ENCODE measurements at places on chromosomes 7 and 10.

- DNase-seq = no peak
Observed at GRCh38 chr10:70935631-70936030, 47.3 kb upstream of the PCBD1 start.

DNA sequence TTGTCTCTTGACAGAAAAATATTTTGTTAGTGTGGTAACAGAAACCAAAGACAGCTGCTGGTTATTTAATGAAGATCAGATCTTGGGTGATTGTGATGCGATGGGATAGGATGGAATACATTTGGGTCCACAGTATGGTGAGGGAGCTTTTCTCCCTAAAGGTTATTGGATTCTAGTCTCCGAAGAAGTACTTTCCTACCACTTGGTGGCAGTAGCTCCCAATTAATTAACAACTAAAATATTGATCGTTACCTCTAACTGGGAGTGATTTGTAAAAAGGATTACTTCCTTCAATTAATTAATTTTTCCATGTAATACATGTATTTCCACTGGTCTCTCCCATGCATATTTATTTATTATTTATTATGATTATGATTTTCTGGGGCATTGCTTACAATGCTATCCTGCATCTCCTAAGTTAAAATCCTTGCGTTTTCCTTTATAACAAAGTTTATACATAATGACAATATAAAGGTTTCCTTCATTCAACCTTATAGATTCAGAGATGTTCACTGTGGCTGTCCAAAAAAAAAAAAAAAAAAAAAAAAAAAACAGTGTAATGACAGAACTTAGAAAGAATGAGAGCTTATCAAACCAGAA is 25.6 kb downstream of the TMEM196 start:
- DNase-seq = peak; percentile 51

DNA sequence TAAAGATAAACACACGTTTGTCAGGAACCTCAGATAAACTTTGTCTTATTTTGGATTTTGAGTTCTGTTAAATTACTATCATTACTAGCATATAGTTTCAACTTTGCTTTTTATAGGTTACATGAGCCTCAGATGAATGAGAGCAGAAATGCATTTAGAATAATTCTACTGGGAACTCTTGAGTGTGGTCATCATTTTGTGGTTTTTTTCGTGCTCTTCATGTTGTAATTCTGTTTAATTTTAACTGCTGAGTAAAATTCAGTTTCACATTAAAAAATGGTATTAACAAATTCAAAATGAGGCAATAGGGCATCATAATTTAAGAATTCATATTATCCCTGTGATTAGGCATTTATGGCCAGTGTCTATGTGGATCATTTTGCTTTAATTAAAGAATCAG is 72.9 kb downstream of the GNAI1 start:
- DNase-seq = no peak

DNA sequence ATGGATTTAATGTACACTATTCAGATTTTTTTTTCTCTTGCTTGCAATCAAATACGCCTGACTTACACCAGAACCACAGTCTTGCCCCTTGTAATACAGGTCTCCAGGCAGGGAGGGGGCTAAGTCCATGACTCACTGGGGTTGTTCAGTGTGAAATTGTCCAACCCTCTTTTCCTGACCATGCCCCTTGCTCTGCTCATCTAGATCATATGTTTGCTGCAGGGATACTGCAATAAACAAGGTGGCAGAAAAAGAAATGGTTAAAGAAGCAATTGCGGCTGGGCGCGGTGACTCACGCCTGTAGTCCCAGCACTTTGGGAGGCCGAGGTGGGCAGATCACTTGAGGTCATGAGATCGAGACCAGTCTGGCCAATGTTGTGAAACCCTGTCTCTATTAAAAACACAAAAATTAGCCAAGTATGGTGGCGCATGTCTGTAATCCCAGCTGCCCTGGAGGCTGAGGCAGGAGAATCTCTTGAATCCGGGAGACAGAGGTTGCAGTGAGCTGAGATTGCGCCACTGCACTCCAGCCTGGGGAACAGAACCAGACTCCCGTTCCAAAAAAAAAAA is 85.5 kb downstream of the TMEM130 start:
- DNase-seq = no peak

DNA sequence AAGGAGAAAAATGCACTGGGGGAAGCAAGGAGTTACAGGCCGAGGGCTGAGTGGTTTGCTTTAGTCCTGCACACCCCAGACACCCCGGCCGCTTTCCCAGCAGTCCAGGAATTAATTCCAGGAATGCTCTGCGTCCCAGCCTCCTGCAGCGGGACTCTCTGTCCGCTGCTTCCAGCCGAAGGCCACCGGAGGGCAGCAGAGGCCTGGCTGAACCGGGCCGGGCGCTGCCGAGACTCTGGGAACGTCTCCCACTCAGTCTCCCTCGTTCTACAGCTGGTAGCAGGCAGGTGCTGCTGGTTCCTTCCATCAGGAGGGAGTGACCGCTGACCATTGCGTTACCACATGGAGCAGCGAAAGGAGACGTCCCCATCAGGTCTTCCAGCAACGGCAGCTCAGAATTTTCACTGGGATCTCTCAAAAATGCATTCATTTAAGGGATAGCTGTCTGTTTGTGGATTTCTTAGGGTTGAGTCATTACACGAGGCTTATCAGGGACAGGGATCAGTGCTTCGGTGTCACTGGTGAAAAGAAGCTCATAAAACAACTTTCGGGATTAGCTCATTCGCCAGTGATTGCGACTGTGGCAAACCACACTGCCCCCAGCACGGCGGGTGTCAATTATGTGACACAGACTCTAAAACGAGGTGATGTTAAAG is 24.9 kb upstream of the PITRM1 start:
- DNase-seq = peak; percentile 97

DNA sequence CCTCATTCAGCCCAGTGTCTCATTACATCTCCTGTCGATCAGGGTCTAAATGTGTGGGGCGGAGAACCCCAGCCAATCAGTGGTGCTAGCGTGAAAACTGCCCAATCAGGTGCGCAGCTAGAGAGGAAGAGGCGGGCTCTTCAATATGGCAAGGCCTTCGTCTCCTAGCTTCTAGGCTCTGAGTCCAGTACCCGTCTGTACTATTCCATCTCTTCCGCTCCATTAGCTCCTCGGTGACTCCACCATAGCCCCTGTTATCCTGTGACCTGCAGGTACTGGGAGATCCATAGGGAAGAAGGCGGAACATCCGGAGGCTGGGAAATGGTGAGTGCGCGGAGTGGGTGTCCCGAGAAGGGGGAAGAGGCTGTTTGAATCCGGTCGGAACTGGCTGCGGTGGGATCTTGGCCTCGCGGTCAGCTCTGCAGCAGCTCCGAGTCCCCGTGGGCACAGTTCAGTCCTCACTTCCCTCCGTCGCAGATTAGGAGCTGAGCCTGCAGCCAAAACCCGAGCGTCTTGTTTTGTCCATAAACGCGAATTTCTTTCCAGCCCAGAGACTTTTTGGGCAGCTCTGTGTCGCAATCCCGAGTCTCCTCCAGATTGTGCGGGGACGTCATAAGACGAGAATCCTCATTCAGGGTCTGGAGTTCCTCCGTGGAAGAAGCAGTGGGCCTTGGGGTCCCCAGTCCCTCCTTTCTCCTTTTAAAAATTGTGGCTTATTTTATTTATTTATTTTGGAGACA is at the start of gene ZNF727:
Gene ZNF727 (plus strand): TSS at position 134 of the 740 bp plus-strand sequence. CDS start 188 bp downstream, at position 322.
- no peak for DNase-seq

GRCh38 chr10:78813998-78814399 is 254.8 kb upstream of the ZMIZ1 start:
- no peak for DNase-seq

- DNase-seq = peak; percentile 62
Observed at GRCh38 chr7:83532219-83532618, 116.7 kb downstream of the SEMA3E start.

DNA sequence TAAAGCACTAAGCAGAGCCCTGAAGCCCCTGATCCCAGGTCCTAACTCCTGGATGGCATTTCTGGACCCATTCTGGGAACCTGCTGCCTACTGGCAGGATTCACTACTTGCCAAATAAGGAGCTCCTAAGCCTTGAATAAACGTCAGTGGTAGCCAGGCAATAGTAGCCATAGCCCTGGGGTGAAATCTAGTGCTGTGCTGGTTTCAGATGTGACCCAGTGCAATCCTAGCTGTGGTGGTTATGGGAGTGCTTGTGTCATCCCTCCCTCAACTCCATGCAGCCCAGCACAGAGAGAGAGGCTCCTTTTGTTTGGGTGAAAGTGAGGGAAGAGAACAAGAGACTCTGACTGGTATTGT is 43.7 kb downstream of the PCLO start:
- no peak for DNase-seq

DNA sequence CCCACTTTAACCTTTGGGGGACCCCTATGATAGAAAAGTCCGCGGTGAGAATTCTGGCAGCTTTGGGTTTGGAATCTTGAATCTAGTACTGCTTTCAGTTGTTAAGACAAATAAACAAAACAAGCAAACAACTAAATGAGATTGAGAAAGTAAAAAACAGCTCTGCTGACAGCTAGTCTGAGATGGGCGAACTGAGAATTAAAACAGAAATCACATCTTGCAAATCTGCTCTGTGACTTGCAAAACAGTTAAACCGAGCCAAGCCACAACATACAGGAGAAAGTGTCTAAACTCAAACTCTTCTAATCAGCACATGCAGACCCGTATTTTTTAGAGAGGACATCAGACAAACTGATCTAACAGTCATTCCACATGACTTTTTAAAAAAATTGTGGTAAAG is 110.4 kb downstream of the SH2D4B start:
- DNase-seq = no peak

DNA sequence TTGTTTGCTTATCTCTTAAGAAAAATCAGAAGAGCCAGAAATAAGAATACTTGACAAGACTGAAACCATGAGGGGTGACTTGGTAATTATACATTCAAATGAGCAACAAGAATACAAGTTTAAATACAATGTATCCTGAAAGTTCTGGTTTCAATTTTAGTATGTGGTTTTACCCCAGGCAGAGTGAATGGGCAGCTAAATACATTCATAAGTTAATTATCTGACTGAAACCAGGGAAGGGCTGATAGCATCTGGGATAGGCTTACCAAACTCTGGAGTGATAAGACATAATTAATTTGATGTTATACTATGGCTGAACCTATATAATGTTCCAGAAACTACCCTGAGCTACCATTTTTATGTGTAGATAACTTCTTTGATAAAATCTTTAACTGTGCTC is 252.2 kb upstream of the PLXNA4 start:
- DNase-seq = no peak
